Activated effector memory CD4-positive, alpha-beta T cell treated with Interleukin-2 at 50 U/mL for 16 hours (primary cell): ENCODE measurements at places on chromosomes 2 and 18.

DNA sequence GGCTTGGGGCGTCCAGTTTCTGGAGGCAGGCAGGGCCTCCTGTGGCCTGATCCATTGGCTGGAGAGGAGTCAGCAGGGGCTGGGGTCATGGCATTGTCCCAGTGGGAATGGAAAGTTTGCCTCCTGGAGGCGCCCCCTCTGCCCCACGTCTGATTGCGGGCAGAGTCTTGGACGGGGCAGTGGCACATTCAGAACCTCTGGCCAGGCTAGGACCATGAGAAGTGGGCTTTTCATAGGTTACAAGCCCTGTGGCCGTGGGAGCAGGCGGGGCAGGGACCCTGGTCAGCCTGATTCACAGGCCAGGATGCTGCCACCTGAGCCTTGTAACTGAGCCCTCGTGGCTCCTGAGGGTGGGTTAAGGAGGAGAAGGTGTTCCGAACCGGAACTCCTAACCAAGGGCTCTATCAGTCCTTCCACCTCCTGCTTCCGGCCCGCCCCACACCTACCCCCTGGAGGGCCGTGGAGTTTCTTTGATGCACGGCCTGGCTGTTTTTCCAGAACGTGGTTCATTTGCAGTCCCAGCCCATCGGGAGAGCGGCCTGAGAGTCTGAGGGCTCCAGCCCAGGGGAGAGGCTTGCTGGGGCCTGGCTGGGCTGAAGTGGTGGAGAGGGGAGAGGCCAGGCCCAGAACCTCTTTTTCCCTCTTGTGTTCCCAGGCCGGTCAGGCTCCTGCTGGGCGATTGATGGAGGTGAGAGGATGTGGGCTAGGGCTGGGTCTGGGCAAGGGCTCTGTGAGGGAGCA, 43.9 kb upstream of the PLB1 start:
- DNase-seq: no peak

DNA sequence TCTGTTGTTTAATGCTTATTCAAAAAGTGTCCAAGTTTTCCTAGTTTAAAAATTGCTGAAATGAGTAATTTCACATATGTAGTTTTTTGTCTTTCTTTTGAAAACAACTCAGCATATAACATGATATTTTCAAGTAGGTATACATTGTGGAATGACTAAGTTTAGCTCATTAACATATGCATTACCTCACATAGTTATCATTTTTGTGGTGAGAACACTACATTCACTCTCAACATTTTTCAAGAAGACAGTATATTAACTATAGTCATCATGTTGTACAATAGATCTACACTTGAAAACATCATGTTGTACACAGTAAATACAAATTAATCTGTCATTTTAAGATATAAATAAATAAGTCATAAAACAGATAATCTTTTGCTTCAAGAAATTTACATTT, 340.0 kb downstream of the CCDC85A start:
- no peak for DNase-seq

GRCh38 chr18:36770315-36770946, 58.4 kb downstream of the TPGS2 start:
- no peak for DNase-seq

GRCh38 chr18:22093731-22094357, 75.5 kb upstream of the GATA6 start:
- DNase-seq: no peak

- no peak for DNase-seq
These were observed 60.5 kb downstream of the KLHL29 start for GRCh38 chr2:23445450-23445868.

DNA sequence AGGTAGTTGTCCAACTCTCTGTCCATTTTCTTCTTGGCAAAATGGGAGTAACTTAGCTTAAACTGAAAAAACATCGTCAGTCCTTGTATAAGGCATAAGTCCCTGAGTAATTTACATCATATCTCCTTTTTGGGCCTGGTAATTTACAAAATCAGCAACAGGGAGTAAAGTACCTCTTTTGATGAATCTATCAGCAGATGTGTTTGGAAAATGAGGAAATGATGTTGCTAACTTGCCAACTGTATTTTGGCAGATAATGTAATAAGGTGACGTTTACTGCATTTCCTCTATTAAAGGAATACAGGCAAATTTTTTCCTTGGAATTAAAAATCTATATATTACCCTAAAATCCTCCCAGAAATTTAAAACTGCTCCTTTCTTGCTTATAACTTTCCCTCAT, 29.2 kb downstream of the ANKRD44 start:
- no peak for DNase-seq

DNA sequence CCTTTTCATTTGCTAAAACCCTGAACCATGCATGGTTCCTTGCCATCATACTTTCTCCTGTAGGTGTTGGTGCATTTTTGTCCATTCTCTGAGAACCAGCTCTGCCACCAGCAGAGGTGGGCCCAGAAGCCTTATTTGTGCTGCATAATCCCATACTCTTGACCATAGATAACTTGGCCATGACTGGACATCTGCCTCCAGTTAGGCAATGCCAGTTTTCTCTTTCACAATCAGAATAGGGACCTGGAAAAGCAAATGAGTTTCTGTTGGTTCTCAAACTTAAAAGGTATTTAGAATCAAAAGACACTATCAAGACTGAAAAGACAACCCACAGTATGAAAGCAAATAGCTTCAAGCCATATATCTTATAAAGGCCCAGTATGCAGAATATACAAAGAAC, 167.3 kb downstream of the MAIP1 start:
- no peak for DNase-seq

- no peak for DNase-seq
These were observed 324.2 kb upstream of the HS6ST1 start for GRCh38 chr2:128642821-128643220.
